AG08396 (cell line): ENCODE measurements at places on chromosomes 12 and 14.
A peak's percentile ranks its signal among the peaks of the same experiment; 100 is the strongest.

- no peak for DNase-seq
These were observed 127.4 kb upstream of the ARHGAP5 start for GRCh38 chr14:31949709-31950108.

DNA sequence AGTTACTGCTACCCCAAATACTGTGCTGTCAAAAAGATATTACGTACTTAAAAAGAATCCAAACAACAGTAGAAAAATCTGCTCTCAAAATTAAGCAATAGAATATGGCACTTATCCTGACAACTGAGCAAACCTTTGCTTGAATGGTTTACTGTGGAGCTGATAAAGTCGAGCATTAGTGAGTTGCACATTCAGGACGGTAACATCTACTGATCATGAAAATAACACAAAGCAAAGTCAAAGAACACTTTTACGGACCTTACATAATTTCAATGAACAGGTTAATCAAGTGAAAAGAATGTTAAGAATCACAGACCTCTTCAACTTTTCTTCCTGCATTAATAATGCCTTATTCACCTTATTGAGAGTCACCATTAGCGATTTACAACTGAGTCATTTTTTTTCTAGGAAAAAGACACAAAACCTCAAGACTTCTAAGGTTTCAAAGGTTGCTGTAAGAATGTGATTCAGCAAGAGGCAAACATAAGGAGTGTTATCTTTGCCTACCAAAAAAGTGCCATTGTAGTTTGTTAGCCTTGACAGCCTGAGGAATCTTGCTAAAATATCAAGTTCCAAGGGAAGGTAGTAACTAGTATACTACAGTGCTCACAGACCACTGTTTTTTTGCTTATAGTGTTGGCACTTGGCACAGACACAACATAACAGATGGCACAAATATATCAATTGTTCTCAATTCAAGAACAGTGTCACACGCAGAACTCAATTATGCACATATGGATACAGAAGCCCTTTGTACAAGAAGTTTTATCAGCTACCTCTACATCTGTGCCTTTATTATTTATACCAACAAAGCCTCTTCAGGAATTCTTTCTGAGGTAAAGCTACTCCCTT, 334.2 kb upstream of the RPL10L start:
- DNase-seq, result no peak

- no peak for DNase-seq
These were observed 8.0 kb downstream of the RAN start for GRCh38 chr12:130879781-130880389.

GRCh38 chr12:18496156-18496555, 234.8 kb downstream of the PIK3C2G start:
- DNase-seq, result no peak

DNA sequence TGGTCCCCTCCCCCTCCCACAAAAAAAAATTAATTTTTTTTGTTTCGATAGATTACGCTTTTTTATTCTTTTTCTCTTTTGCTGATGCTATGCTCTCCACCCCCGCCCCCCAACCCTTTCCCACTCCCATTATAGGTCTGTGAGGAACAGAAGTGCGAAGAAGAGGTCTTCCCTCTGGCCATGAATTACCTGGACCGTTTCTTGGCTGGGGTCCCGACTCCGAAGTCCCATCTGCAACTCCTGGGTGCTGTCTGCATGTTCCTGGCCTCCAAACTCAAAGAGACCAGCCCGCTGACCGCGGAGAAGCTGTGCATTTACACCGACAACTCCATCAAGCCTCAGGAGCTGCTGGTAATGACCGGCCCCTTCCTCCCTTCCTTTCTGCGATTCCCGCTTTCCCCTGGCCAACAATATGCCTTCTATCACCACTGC, 2.3 kb downstream of the CCND2 start:
- DNase-seq, result no peak

DNA sequence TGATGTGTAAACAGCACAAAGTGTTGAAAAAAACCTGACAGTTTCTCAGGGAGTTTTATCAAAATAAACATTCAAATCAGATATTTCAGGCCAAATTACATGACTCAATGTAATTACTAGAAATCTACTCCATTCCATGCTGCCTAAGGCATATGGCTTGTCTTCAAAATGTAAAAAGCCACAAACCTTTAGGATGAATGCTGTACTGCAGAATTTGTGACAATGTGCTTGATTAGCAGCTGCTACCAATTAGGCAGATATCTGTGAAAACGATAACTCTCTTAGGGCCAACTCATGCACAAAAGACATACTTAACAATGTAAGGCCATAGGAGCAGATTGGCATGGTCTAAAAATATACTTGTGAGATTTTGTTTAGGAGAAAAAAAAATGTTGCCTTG, 267.0 kb downstream of the DACT1 start:
- no peak for DNase-seq

DNA sequence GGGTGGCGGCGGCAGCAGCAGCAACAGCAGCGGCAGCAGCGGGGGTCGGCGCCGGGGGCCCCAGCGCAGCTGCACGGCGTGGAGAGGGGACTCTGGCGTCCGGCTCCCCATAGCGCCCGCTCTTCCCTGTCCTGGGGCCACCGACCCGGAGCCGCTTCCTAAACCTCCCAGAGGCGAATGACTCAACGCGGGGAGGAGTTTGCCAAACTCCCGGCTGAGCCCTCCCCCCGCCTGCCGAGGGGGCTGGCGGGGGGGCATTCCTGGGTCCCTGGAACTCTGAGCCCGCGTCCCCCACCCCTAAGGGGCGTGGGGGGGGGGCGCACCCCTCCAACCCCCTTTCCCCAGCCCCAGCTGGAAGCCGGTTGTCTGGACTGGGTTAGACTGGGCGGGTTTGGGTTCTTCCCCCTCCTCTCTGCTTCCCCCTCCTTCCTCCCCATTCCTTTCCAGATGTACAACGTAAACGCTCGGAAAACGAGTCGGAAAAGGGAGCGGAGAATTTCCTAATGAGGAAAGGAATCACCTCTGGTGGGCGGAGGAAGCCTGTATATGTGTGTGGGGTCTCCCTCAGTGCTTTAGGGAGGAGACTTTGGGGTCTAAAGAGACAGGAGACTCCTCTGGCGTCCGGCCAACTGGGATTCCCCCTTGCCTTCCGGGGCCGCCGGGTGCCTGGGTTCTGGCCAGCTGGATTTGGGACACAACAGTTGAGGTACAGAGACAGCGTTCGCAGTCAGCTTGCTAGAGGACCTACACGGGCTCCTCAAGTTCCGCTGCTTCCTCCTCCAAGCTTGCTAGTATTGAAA, at the start of gene ITGA5:
TSS of gene ITGA5 (minus strand) at position 179 of the 800 bp plus-strand sequence. CDS start at position 111, 68 bp downstream.
- peak; percentile 90 for DNase-seq

- DNase-seq, result no peak
These were observed 362.8 kb upstream of the TBX3 start for GRCh38 chr12:115046805-115047204.

- no peak for DNase-seq
These were observed 93.9 kb downstream of the SLC38A1 start for GRCh38 chr12:46174919-46175318.

- peak; percentile 43 for DNase-seq
These were observed 31.1 kb downstream of the ALDH1L2 start for GRCh38 chr12:105053116-105053572.

DNA sequence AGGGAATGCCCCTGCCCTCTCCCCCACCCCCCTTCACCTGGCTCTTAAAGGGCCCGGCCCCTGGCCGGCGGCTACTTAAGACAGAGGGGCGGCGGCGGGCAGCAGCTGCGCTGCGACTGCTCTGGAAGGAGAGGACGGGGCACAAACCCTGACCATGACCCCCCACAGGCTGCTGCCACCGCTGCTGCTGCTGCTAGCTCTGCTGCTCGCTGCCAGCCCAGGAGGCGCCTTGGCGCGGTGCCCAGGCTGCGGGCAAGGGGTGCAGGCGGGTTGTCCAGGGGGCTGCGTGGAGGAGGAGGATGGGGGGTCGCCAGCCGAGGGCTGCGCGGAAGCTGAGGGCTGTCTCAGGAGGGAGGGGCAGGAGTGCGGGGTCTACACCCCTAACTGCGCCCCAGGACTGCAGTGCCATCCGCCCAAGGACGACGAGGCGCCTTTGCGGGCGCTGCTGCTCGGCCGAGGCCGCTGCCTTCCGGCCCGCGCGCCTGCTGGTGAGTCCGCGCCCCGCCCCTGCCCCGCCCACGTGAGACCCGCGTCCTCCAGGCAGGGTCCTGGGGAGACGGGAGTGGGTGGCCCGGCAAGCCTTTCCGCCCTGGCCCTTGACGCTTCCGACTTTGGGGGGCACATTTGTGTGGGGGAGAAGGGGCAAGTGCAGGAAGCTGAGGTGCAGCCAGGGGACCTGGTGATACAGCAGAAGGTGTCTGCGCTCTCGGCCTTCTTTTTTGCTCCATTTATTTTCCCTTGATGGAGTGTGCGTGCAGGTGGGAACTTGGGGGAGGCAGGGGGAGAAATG, at the start of gene IGFBP6:
TSS of gene IGFBP6 (plus strand) at position 104 of the 790 bp plus-strand sequence. CDS start at position 155, 51 bp downstream.
- peak; percentile 72 for DNase-seq

DNA sequence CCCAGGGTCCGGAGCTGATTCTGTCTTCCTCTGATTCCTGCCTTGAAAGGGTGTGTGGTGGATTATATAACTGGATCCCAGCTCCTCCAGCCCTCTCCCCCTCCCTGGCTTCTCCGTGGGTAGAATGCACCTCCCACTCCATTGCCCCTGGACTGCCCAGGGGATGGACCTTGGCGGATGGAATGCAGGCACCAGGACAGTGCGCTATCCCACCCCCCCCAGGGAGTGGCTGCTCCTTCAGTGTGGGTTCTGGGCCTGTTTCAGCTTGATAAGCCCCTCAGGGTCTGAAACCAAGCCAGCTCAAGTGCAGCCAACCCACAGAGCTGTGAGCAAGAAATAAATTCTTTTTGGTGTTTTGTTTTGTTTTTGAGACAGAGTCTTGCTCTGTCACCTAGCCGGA, 112.4 kb upstream of the TMEM132D start:
- no peak for DNase-seq

DNA sequence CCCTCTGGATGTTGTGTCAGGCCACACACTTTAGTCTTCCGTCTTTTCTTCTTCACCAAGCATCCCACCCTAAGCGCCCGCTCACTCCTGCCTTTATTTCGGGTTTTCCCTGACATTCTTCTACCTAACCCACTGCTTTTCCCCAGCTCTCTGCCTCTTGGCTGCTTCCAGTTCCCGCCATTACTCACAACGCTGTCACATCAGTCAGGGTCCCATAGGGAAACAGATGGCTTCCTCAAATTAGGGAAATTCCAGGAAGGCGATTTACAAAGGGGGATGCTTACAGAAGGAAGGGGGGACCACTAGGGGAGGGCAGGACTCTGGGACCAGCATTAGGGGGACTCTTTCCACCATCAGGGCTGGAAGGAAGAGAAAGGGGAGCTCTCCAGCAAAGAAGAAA, 9.2 kb upstream of the PPP1R13B start:
- DNase-seq, result no peak

DNA sequence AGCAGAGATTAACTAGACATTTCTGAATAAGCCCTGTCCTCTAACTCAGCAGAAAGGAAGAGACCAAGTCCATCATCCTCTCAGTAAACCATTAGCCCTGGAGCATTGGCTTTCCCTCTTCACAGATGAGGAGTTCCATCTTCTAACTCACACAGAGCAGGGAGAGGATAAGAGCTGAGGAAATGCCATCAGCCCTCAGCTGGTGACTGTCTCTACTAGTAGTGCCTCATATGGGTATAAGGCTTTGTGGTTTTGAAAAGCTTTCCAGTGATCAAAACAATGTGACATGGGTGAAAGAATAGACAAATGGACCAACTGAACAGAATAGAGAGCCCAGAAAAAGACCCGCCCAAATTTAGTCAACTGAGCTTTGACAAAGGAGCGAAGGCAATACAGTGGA, 197.2 kb upstream of the NUDT4 start:
- DNase-seq, result no peak

GRCh38 chr12:1199700-1200099, 208.7 kb downstream of the ERC1 start:
- no peak for DNase-seq

DNA sequence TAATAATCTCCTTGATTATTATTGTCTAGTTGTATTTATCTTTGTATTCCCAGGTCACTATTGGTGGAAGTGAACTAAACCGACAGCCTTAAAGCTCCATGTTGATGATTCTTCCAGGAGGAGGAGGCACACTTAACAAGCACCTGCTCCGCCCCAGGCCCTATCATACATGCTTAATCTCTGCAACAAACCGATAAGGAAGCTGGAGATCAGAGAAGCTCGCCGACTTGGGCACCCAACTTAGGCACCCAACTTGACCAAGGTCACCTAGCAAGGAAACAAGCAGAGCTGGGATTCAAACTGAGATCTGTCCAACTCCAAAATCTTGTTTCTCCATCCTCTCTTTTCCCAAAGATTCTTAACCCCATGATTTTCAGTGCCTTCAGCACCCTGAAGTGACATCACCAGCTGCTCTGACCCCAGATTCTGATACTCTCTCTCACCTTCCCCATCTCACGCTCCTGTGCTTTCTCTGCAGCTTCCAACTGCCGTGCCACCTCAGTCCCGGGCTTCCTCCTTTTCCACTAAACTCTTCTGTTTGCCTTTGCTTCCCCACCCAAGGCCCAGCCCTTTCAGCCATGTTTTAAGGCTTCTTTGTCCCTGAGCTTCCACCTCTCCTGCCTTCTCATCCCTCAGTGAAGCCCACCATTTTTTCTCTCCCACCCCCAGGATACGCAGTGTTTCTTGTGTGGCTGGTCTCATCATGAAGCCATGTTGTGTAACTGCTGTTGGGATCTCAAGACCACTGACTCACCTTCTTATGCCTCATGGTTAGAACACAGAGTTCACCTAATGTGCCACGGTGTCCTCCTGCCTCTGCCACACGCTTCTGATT, 6.6 kb upstream of the KRT18 start:
- DNase-seq, result no peak

GRCh38 chr12:97560786-97561618, 98.4 kb downstream of the RMST start:
- DNase-seq, result no peak
